Activated CD4-positive, alpha-beta memory T cell treated with anti-CD3 and anti-CD28 coated beads, Interleukin-2, amount 10 ng/mL, durations not matched to agents 7 days and 5 days (primary cell): ENCODE measurements at places on chromosomes 7 and 10. TPM values are rescaled to one million over a fixed set of nuclear protein-coding genes. Genes with fewer than 3 reads are reported as not detected.

Gene TMEM225B
- total RNA-seq: 1.3 TPM

Gene ZPBP
- total RNA-seq: not detected

Gene ZEB1
- 50.4 TPM for total RNA-seq

Gene TMEM270
- not detected for total RNA-seq

Gene COL1A2
- 0.08 TPM for total RNA-seq

Gene GARIN1A
- total RNA-seq: 0.25 TPM

Gene TAS2R60
- total RNA-seq: not detected

Gene ZNRF2
- 18.5 TPM for total RNA-seq

Gene DENND11
- 24.5 TPM for total RNA-seq

Gene NUTM2B
- 1.6 TPM for total RNA-seq

Gene CALML3
- not detected for total RNA-seq

Gene C10orf95
- total RNA-seq: not detected

Gene TWIST1
- total RNA-seq: 2.3 TPM

Gene CFAP46
- not detected for total RNA-seq

Gene DUSP5
- total RNA-seq: 143 TPM
